Stimulated activated CD4-positive, alpha-beta T cell treated with anti-CD3 and anti-CD28 coated beads, TNF-alpha, amount 100 ng/mL, for 4 hours (primary cell): ENCODE measurements at places on chromosomes 13 and 19.

GRCh38 chr13:76004416-76004815, 368.3 kb downstream of the LMO7 start:
- DNase-seq = no peak

DNA sequence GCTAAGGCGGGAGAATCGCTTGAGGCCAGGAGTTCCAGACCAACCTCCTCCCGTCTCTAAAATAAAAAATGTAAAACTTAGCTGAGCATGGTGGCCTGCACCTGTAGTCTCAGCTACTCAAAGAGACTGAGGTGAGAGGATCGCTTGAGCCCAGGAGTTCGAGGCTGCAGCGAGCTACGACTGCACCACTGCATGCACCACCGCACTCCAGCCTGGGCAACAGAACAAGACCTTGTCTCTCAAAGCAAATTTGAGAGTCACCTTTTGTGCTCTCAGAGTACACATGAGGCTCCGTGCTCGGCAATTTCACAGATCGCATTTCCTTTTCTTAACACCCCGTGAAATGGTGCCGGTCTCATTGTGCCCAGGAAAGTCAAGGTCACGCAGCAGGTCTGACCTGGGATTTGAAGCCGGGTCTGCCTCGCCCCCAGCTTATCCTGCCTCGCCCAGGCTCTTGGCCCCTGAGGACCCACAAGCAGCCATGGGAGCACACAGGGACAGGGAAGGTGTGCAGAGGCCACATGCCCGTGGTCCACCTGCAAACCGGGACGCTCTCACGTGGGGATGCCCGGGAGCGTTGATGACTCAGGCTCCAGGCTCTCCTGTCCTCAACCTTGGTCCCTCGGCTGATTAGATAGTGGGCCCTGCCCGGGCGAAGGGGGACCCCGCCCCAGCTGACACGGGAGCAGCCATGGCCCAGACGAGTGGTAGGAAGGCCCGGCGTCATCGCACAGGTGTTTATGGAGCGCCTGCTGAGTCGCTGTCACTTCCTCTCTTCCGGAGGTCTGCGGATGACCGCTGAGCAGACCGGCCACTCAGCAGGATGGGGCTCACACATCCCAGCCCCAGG, 1.1 kb upstream of the SMIM24 start:
- no peak for DNase-seq

- DNase-seq = no peak
Measured at GRCh38 chr13:51385114-51385513, 45.6 kb downstream of the SERPINE3 start.

- DNase-seq = no peak
Measured at GRCh38 chr19:50514346-50515167, 844 bp upstream of the ASPDH start.

DNA sequence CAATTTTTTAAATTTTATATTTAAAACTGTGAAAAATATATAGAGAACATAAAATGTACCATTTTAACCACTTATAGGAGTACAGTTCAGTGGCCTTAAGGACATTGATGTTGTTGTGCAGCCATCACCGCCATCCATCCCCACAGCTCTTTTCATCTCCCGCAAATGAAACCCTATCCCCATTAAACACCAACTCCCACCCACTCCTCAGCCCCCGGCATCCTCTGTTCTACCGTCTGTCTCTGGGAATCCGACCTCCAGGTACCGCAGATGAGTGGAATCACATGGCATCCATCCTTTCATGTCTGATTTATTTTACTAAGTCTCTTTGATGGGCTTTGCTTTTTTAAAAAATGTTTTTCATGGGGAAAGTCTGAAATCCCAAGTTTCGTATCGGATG, 23.8 kb upstream of the SMIM17 start:
- no peak for DNase-seq
